ENCODE measurements at places on chromosomes 6 and 20.

DNA sequence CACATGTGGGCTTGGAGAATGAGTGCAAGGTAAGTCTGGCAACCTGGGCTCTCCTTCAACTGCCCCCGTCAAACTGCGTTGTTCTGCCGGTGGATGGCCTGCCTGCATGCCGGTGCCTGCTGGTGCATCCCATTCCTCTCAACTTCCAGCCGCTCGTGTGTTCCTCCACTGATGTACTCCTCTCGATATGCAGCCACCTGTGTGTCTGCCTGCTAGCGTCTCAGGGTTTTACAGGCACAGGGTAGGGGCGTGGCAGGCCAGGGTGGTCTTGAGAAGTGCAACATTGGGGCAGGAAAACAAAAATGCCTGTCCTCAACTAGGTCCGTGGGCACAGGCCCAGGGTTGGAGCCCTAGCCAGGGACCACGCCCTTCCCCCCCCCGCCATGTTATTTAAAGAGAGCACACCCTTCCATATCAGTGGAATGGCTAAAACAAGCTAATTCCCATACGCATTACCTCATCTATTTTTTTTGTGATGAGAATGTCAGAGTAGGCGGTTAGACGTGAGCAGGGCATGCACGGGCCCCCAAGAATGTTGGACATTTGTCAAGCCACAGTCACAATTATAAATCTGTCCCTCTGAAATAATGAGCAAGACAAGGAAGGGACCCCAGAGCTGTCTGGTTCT, 33.2 kb downstream of the SERPINB6 start:
- no peak for DNase-seq

DNA sequence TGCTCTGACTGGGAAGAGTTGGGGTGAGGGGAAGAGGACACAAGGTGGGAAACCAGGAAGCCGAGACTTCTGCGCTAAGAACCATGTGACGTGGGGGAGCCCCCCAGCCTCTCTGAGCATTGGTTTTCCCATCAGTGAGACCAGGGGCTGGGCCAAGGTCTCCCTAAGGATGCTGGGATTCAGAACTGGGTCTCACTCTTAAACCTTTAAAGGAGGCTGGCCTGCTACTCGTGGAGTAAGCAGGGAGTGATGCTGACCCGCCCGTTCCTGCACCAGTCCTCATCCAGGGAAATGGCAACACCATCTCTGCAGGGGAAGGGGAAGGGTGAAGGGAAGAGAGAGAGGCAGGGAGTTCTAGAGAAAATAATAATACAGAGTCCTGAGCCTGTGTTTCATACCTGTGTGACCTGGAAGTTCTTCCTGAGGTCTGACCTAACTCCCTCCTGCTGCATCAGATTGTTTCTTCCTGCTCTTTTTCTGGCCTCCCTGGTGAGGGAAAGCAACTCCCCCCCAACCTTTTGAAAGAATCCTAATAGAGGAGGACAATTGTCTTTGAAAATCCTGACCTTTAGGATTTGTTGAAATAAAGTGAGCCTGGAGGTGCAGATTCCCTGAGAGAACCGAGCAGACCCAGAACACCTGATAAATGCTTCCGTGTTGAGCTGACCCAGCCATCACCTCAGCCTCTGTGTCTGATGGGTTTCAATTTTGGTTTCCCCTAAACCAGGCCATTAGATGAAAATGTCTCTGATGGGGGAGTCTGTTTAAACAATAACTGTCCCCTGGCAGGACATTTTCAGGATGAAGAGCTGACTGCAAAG, 3.0 kb upstream of the GRM4 start:
- no peak for DNase-seq

DNA sequence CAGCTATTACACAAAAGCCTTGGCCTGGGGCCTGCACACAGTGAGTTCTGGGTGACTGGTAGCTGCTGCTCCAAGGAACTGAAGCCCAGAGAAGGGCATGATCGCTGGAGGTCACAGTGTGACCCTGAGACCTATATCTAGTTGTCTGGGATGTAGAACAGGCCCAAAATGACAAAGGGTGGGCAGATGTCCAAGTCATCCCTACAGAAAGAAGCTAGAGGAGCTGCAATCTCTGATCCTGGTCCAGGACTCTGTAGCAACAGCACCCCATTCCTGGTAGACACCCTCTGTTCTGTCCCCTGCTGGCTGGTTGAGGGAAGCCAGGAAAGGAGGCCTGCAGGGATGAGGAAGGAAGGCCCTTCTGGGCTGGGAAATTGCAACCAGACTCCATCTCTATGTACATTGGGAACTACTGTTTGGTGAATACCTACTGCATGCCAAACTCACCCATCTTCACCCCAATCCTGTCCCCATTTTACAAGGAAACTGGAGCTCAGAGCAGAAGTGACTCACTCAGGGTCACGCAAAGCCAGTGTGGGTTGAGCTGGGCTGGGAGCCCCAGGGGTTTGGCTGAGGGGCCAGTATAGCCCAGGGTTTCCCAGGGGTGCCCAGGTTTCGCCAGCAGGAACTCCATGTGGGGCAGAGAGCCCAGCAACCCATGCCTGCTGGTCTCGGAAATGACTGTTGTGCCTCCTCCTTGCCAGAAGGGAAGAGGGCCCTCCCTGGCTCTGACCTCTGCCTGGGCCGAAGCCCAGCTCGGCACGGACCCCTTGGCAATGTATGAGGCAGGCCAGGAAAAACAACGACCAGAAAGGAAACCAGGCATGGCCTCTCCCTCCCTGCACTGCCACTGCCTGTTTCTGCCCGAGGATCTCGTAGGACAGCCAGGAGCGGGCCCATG, 44.9 kb upstream of the TLDC2 start:
- no peak for DNase-seq

- DNase-seq, result no peak
Observed at GRCh38 chr6:22530506-22530905, 38.9 kb upstream of the HDGFL1 start.

DNA sequence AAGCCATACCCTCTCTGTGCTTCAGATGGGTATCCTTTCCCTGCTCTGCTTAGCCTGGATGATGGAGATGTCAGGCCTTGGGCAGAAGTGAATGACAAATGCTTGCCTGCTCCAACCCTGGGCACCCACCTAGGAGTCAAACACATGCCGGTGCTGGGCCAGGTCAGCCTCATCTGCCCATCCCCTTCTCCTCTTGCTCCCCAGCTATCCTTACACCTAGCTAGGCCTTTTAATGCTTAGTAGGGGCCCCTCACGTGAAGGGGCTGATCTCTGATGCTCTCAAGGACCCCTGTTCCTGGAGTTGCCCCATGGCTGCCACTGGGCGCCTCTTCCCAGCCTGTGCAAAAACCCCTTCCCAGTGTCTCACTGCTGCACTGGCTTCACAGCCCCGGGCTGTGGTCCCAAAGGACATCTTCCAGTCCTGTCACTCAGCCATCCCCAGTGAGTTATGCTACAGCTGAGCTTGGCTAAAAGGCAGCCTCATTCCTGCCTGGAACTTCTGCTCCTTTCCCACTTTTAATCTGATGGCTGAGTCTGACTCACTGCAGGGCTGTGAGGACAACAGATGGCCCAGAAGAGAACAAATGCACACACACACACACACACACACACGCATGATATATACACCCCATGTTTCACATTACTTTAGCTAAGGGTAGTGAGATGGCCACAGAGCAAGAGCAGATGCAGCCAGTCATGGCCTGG, 12.8 kb upstream of the SDCBP2 start:
- no peak for DNase-seq

DNA sequence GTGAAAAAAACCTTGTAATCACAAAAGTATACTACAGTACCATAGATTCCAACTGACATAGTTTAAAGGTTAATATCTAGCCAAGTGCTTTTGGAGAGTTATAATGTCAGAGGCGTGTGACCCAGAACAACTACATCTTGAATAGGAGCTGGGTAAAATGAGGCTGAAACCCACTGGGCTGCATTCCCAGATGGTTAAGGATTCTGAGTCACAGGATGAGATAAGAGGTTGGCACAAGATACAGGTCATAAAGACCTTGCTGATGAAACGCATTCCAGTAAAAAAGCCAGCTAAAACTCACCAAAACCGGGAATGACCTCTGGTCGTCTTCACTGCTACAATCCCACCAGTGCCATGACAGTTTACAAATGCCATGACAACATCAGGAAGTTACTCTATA, 22.4 kb upstream of the KIAA0408 start:
- no peak for DNase-seq

- no peak for DNase-seq
Observed at GRCh38 chr20:13231031-13231752, 10.1 kb downstream of the ISM1 start.

DNA sequence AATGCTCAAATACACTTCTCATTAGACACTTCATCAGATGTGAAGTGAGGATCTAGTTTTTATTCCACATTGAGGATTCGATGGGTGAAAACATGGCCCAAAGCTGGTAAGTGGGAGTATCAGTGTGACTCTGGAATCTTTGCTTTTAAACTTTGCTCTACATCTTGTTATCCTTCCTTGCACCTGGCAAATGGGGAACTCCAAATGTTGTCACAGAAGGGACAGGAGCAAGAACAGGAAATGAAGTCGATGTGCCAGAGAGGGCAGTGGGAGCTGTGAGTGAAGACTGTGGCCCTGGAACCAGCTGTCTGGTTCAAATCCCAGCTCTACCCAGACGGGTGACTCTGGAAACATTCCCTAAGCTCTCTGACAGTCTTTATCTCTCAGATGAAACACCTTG, 86.7 kb upstream of the AGPAT4 start:
- no peak for DNase-seq

DNA sequence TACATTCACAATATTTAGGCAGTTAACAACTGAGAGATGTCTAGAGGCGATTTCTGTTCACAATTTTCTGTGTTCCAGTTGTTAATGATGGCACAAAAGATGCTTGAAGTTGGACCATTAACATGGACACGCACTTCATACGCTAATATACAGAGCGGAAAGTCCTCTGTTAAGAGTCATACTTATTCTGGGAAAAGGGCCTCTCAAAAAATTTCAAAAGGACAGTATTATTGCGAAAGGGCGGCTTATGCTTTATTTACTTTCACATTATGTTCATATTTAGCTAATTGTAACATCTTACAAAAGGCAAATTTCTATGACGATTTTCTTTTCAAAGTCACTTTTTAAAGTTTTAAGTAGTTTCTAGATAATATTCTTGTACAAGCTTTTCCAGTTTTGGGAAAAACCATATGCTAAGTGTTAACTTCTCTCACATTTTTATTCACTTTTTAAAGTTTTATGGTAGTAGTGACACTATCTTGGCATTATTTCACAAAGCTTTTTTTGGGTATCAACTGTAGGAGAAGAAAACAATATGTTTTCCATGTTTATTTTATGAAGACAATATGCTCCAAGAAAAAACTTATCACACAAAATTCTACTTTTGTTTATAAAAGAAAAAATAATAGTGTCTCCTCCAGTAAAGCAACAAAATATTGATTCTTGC, 62.3 kb downstream of the MAP7 start:
- no peak for DNase-seq

GRCh38 chr6:50826803-50827202, 8.1 kb downstream of the TFAP2B start:
- DNase-seq, result no peak
